ENCODE measurements at places on chromosomes 4 and X.
A peak's percentile ranks its signal among the peaks of the same experiment; 100 is the strongest.

DNA sequence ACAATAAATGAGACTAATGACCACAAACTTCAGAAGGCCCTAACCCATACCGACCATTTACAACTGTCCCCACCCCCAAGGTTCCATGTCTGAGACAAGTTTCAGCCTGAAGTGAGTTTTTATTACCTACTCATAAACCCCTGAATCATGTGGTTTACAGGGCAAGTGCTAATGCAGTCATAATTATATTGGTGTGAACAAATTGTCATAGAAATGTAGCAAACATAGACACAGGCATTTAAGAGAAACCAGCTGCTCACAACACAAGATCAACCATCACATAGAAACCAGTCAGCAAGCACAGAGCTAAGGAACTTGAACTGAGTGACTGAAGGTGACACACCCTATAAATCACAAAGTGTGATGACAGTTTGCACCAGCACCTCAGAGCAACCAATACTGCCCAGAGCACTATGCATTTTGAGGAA is 173.8 kb upstream of the MID1 start:
- DNase-seq = no peak

GRCh38 chr4:25123236-25123635 is 37.0 kb downstream of the SEPSECS start:
- no peak for DNase-seq

- no peak for DNase-seq
These were observed 92.1 kb downstream of the RELL1 start for GRCh38 chr4:37594099-37594498.

- DNase-seq = peak; percentile 50
These were observed 449.8 kb downstream of the C4orf33 start for GRCh38 chr4:129545599-129546278.

DNA sequence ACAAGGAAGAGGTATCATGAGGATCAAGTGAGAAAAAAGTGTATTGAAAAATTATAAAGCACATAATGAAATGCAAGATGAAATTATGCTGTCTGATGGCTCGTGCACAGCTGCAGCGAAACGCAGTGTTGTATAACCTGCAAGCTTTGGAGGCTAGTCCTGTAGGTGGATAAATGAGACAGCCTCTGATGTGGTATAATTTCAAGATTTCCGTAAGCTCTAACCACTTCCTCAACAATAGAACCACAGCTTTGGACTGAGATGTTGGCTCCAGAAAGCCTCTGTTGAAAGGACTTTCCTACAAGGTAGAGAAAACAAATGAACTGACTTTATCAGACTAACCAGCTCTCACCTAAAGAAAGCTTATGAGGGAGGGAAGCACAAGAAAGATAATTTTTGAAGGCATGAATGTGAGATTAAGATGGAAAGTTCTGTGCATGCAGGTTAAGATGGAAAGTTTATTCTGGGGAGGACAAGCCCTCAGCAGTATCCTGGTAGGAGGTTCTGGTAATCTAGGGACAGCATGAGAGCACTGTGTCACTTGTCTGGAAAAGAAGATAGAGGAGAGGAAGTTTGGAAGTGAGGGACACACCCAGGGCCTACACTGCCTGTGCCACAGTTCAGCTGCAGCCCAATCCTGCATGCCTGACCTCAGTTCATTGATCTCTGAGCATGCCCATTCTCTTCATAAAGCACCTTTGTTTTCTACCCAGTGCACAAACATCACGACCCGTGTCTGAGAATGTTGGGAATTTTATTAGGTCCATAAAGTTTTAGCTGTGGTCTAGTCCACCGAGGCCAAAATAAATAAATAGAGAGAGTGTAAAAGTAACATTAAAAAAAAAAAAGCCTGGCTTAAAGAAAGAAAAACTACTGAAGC is 161.5 kb upstream of the SFRP2 start:
- DNase-seq = peak; percentile 14

- no peak for DNase-seq
These were observed 137.7 kb downstream of the ARX start for GRCh38 chrX:24877854-24878650.

- no peak for DNase-seq
These were observed 9.0 kb downstream of the CTBP1 start for GRCh38 chr4:1239950-1240307.

GRCh38 chrX:22389556-22390179 is 117.0 kb downstream of the CBLL2 start:
- peak; percentile 60 for DNase-seq

GRCh38 chr4:174324236-174324635 is 40.5 kb downstream of the CEP44 start:
- DNase-seq = no peak

DNA sequence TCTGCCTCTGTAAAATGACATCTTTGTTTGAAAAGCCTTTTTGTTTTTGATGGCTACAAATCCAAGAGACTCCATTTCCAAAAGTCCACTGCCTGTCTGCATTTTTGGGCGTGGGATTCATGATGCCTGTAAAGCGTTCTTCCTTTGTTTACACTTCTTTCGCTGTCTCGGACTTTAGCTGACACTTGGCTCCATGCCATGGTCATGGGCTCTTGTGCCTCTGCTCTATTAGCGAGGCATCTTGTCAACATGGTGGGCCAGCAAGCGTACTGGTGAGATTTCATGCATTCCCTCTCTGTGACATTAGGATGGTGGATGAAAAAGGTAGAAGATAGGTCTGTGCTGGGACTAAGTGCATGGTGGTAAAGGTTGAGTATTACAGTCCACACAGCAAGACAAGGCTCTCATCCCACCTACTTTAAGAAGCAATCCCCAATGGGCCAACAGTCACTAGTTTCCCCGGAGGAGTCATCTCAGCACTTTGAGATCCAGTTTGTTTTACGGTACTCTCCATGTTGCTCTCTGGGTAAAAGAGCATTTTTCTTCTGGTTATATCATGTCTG is 298.2 kb upstream of the KLF3 start:
- no peak for DNase-seq

- no peak for DNase-seq
These were observed 271.4 kb downstream of the SPRY1 start for GRCh38 chr4:123667991-123668390.

GRCh38 chr4:75698162-75698962 is 25.2 kb upstream of the G3BP2 start:
- no peak for DNase-seq

- no peak for DNase-seq
These were observed 27.2 kb downstream of the MFAP3L start for GRCh38 chr4:169998981-169999380.

GRCh38 chr4:69523385-69524132 is 27.9 kb upstream of the UGT2B4 start:
- no peak for DNase-seq

Data from adipocyte (in vitro differentiated cells).